ENCODE measurements at places on chromosomes 1 and 21.

- no peak for DNase-seq
Observed at GRCh38 chr1:12219800-12220199, 10.0 kb upstream of the VPS13D start.

- no peak for DNase-seq
Observed at GRCh38 chr1:184052194-184052559, 647 bp downstream of the TSEN15 start.

- DNase-seq = no peak
Observed at GRCh38 chr1:43913051-43913501, 20.5 kb upstream of the ARTN start.

DNA sequence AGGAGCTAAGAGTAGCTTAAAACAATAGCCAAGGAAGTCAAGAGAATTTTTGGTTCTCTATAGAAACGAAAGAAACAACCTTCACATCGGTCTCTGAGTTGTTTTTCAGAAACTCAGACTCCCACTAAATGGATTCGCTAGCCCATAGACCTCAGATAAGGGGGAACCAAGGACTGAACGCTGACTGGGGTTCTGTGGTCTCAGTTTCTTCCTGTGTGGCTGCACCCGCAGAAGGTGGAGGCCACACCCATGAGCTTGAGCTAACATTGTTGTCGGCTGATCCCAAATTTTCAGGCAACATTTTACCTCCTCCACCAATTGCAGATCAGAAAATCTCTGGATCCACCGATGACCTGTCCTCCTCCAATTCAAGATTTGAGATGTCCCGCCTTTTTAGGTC, 456.1 kb downstream of the AJAP1 start:
- DNase-seq = no peak

DNA sequence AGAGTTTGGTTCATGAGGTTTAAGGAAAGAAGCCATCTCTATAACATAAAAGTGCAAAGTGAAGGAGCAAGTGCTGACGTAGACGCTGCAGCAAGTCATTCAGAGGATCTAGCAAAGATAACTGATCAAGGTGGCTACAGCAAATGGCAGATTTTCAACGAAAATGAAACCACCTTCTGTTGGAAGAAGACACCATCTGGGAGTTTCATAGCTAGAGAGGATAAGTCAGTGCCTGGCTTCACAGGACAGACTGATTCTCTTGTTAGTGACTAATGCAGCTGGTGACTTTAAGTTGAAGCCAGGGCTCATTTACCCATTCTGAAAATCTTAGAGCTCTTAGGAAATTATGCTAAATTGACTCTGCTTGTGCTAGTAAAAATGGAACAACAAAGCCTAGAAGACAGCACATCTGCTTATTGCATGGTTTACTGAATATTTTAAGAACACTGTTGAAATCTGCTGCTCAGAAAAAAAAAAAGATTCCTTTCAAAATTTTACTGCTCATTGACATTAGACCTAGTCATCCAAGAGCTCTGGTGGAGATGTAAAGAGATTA, 10.5 kb downstream of the MAEL start:
- DNase-seq = no peak
